ENCODE measurements at places on chromosomes 1 and 21.

DNA sequence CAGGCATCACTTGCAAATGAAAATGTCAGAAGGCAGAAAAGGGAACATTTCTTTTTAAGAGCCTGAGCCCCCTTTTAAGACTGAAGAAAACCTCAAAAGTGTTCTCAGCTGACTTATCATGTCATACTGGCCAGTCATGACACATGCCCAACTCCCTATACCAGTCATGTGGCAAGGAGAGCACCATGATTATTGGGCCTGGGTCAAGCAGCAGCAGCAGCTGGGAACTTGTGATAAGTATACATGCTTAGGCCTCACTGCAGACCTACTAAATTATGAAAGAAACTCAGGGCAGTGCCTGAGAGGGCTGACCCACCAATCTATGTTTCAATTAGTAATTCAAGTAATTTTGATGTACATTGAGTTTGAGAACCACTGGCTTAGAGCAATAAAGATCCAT lies 8.6 kb downstream of the RO60 start:
- DNase-seq: no peak

GRCh38 chr1:156795787-156796186 lies 20.9 kb downstream of the SH2D2A start:
- DNase-seq: no peak

DNA sequence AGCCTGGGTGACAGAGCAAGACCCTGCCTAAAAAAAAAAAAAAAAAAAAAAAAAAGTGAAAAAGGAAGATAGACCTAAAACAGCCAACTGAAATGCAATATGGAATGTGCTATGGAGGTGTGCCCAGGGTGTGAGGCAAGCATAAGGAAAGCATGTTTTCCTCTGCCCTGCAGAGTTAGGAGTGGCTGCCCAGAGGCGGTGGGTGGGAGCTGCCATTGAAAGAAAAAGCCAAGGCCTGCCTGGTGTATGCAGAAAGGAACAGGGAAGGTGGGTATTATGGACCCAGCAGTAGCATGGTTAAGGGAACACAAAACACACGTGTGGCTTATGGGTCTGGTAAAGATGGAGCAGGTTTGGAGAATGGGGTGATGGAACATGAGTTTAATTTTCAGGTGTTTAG lies 8.9 kb downstream of the CD244 start:
- no peak for DNase-seq

DNA sequence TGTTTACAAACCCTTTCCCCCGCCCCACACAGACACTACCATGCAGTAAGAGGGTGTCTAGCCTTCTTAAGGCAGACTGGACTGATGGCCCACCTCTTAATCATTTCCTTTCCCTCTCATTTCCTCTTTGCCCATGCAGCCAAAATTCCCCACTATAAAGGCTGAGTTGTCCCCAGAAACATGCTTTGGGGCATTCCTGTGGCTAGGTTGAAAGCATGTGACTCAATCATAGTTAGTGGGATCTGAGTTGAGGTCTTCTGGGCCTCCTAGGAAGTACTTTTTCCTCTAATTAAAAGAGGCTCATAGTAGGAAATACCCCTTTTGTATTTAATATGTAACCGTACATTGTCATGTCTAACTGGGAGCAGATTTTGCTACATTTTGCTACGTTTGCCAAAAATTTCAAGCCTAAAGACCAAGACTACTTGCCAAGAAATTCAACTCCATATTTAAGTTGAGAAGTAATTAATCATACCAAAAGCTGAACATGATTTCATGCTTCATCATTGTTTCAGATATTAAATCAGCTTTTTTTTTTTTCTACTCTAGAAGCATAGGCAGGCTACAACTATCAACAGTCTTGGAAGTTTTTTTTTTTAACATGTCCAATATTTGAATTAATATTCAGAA lies 174.7 kb downstream of the ADGRL4 start:
- DNase-seq: no peak

GRCh38 chr1:208919371-208919770 lies 664.1 kb upstream of the CAMK1G start:
- DNase-seq: no peak

DNA sequence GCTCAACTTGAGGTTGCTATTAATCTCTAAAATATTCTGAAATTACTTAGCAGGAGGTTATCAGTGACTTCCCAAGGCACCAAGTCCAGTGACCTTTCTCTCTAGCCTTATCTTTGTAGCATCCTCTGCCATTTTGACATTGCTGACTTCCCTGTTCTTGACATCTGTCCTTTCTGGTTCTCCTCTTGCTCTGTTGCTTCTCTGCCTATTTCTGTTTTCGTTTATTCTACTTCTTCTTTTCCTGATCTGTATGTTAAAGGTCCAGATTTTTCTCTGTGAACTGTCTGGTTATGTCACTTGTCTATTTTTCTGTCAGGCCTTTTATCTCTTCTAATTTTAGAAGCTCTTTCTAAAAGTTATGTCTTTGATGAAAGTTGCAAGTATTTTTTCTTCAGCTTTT lies 178.8 kb downstream of the VPS13D start:
- DNase-seq: no peak

GRCh38 chr1:208137193-208137592 lies 107.0 kb downstream of the PLXNA2 start:
- no peak for DNase-seq

- no peak for DNase-seq
Measured at GRCh38 chr21:36981977-36982700, 15.7 kb upstream of the HLCS start.

DNA sequence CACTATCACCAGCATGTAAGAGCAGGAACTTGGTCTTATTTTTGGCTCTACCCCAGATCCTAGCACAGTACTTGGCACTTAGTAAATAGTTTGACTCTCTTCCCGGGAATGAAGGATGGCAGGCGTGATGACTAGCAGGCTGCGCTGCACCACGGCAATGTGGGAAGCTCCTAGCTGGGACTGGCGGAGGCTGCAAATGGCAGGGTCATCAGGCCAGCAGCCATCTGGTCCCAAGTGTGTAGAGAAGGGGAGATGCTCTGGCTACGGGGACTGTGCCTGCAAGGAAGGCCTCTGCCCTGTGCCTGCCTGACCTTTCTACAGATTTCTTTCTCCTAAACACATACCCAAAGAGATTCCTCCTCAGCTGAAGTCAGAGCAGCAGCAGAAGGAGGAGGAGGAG lies 95.0 kb downstream of the KCND3 start:
- no peak for DNase-seq

GRCh38 chr21:45551316-45551715 lies 9.1 kb upstream of the SLC19A1 start:
- peak; percentile 13 for DNase-seq

- no peak for DNase-seq
Measured at GRCh38 chr1:10909697-10910680, 102.5 kb upstream of the TARDBP start.

DNA sequence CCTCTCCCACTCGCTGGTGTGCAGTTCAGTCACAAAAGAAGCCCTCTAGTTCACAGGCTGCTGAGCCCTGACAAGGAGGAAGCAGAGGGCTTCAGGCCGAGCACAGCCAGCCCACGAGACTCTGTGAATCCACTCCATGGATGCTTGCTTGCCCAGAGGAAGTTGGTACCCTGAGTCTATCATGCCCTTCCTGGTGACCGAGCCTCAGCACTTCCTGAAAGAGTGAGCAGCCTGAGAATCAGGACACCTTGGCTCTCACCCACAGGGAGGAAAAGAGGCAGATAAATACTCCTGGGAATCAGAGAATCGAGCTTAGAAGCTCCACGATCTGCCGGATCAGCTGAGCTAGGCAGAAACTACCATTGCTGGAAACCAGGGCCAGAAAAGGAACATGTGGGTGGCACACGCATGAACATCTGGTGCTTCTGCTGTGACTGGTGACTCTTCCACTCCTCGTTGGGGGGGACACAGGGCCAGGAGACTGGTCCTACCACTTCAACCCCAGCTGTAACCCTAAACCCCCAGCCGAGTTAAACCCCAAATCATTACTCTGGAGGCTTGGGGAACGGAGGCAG lies 376.3 kb upstream of the CAMK1G start:
- DNase-seq: no peak

DNA sequence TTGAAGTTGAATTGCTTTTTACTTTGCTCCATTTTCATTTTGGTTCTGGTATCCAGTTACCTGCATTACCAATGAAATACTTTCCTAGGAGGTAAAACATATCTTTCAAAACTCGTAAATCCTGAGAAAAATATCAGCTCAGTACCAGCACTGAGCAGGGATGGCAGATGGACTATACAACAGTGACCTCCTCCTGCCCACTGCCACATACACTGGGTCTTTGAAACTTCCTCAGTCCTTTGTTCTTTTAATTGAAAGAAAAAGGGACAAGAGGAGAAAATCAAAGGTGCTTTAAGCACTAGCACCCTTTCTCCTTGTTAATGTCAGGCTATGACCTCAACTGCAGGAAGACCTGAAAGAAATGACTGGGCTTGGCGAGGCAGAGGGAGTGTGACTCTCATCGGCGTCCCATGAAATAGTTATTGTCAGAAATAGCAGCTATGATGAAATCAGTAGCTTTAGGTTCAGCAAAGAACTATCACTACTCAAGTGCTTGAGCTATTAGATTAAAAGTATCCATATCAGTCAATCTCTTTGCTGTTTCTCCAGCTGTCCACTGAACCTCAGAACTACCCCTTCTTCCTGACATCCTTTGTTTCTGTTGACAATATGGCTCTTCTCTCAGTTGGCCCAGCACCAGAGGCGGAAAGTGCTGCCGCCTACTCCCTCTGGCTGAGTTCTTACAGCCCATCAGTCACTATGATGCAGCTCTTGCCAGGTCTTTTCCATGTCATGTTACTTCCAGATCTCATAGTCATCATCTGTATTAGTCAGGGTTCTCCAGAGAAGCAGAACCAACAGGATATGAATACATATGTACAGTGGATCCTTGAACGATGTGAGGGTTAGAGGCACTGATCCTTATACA lies 207.0 kb upstream of the MAP1LC3C start:
- DNase-seq: no peak

DNA sequence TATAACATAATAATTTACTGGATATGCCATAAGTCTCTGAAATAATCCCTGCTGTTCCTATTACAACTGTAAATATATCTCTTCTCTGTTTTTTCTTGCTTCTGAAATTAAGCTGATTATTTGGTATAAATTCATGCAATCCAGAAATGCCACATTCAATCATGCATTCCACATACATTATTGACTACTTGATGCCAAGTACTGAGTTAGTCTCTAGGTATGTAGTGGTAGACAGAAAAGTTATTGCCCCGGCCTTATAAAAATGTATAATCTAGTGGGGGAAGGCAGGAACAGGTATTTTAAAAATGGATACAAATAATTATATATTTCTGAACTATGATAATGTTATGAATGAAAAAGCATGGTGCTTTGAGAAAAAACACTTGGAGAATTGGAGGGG lies 338.6 kb upstream of the SNX7 start:
- no peak for DNase-seq

GRCh38 chr21:43575473-43575844 lies 83.8 kb downstream of the HSF2BP start:
- no peak for DNase-seq

DNA sequence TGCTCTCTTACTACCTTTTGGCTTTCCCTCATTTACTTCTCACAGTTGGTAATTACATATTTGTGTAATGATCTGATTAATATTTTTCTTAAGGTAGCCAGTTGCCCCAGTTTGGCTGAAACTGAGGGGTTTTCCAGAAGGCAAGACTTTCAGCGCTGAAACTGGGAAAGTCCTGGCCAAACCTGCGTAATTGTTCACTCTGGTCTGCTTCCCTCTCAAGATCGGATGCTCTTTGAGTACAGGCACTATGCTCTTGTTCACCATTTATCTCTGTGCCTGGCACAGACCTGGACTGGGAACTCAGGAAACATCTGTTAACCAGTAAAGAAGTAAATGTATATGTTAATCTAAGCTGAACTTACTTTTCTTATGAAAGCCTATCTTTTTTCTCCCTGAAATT lies 209.6 kb upstream of the HOOK1 start:
- DNase-seq: no peak

- no peak for DNase-seq
Measured at GRCh38 chr1:60935599-60936110, 146.7 kb upstream of the NFIA start.

GRCh38 chr1:20233394-20233793 lies 47.1 kb upstream of the PLA2G2C start:
- no peak for DNase-seq

DNA sequence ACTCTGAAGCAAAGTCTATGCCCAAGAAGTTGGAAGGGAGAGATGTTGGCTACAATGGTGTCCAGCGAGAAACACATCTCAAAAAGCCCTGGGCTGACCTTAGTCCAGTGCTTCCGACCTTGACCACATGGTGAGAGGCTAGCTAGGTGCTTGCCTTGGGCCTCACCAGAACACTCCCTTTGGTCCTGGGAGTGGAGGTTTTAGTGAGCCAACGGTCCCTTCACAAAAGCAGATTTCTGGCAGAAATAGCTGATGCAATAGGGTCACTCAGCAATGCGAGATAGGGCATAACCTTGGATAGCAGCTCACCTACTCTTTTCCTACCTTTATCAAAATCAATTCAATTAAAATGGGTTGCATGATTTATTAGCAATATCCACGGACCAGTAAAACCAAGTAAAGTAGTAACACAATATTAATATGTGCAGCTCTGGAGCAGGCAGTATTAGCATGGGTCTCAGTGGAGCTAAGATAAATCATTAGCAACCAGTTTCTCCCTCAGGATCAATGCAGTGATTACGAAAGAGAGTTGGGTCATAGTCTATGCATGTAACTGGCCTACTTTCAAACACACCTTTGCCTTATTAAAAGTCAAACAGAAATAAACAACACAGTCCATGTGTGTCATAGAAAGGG lies 1.9 kb downstream of the SLC30A10 start:
- DNase-seq: no peak

DNA sequence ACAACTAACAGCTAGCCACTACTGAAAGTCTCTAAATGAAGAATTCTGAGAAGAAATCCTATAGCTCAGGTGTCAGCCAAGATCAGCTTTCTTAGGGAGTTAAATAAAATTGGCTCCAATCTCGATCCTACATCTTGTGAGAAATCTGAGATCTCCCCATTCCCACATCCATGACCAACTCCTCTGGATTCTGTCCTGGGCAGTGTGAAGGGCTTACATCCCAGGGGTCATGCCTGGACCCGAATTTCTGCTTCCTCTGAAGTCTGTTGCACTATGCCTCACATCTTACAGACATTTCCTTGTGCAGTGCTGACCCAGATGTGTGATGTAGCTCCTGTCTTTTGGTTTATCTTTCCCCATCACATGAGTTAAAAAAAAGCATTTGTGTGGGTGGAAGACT lies 4.8 kb upstream of the TNN start:
- no peak for DNase-seq

- no peak for DNase-seq
Measured at GRCh38 chr1:24317956-24318614, 1.1 kb upstream of the GRHL3 start.

GRCh38 chr1:193121616-193122593 lies at the start of gene CDC73:
TSS of gene CDC73 (plus strand) at chr1:193122031. CDS start at chr1:193122201, 170 bp downstream.
- peak; percentile 96 for DNase-seq

DNA sequence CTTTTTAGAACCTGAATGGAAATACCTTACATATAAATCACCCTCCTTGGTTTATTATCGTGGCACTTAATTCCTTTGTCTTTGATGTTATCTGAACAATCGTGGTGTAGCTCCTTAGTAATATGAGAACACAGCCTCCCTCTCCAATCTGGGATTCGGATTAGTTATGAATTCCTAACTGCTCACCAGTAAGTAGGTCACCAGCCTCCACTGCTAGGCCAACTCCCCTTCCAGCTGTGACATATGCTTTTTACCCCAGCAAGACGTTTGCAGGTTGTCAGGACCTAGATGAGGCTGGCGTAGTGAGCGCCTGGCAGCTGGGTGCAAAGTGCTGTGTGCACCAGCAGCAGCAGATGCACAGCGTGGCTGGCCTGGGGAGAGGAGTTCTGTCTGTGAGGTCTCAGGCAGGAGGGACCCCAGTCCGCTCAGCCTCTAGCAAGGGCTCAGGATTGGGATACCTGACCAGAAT lies 38.2 kb downstream of the NTPCR start:
- DNase-seq: no peak

Measured in NCI-H774 (cell line).